ENCODE measurements at places on chromosomes 13 and 19. TPM values are rescaled to one million over a fixed set of nuclear protein-coding genes. Genes with fewer than 3 reads are reported as not detected.

DNA sequence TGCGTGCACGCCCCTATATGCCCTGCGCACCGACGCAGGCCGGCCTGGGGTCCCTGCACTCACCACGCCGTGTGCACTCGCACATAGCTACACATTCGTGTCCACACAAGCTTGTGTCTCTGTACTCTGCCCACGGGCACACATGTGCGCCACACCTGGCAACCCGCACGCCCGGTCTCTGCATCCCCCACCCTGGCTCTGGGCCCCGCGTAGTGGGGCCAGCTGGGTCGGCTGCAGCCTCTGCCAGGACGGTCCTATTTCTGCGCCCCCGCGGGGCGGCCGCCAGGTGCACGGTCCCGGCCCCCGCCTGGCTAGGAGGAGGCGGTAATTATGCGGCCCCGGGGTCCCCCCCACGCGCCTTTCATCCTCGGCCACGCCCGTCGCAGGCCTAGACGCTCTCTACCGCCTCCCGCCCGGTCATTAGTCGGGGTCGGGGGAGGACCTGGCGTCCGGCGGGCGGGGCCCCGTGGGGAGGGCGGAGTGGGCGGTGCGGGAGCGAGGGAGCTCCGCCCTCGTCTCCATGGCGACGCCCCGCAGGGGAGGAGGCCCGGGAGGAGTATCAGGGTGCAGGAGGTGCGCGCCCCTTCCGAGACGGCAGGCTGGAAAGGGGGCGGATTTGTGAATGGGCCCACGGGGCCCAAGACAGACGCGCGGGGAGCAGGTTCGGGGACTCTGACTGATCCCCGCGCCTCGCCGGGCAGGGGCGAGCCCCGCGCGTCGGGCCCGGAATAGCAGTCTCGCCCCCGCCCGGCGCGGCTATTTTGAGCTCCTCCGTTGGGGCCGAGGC lies 2.8 kb upstream of the CIRBP start:
- H3K4me3 ChIP-seq: peak overlapping the region; percentile 61
- H3K27ac ChIP-seq: peak overlapping the region; percentile 83
- peaks cover 9% of the 10 kb centered on the region for H3K36me3 ChIP-seq
- peaks cover 74% of the 10 kb centered on the region for H3K4me1 ChIP-seq
- DNase-seq: peak; percentile 93

- H3K4me1 ChIP-seq: peaks cover 16% of the 10 kb centered on the region
- H3K27me3 ChIP-seq: no peaks in the 10 kb centered on the region
- no peak for DNase-seq
- no peaks in the 10 kb centered on the region for H3K36me3 ChIP-seq
- H3K4me3 ChIP-seq: peak within 1 kb of the TSS; percentile 61
These were observed at the start of gene SERP2 for GRCh38 chr13:44373601-44374347. TSS of gene SERP2 (plus strand) at chr13:44373824. CDS start at chr13:44374026, 202 bp downstream.

- DNase-seq: no peak
- no peak overlapping the region for H3K4me3 ChIP-seq
- no peaks in the 10 kb centered on the region for H3K27me3 ChIP-seq
- H3K36me3 ChIP-seq: no peaks in the 10 kb centered on the region
- peaks cover 15% of the 10 kb centered on the region for H3K4me1 ChIP-seq
These were observed 47.3 kb upstream of the GPR183 start for GRCh38 chr13:99354371-99354951.

Gene TNFRSF19
- 2.9 TPM for total RNA-seq
